Thyroid gland (tissue), 4 donors: ENCODE measurements at places on chromosomes 12 and 14.

DNA sequence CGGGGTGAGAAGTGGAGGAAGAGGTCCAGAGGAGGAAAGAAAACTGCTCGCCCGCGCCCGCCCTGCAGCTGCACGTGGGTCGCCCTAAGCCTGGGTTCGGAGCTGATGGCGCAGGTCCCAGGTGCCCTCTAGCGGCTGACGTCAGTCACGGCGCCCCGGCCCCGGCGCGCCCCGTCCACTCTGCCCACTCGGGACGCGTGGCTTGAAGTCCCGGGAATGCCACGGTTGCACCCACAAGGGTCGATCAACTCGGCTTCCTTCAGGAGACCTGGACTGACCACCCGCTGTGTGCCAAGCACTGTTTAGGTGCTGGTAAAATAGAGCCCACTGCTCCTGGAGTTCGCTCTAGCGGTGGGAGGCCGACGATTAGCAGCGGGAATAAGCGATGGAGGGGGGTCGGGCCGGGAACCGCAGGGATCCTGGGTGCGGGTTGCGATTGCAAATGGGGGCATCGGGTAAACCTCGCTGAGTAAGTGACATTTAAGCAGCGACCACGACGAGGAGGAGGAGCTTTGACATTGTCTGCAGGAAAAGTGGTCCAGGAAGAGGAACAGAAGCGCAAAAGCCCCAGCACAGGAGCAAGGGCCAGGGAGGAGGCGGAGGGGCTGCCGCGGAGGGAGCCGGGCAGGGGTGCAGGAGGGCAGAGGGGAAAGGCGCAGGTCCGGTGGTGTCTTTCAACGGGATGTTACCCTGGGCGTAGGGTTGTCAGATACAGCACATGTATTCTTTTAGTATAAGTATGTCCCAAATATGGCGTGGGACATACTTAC, 5.1 kb upstream of the ZNF839 start:
- peak; percentile 84 for DNase-seq

- DNase-seq, result no peak
Measured at GRCh38 chr12:43336962-43337555, 214.9 kb downstream of the ADAMTS20 start.

GRCh38 chr12:51869931-51870330, 18.0 kb upstream of the ANKRD33 start:
- DNase-seq, result no peak

DNA sequence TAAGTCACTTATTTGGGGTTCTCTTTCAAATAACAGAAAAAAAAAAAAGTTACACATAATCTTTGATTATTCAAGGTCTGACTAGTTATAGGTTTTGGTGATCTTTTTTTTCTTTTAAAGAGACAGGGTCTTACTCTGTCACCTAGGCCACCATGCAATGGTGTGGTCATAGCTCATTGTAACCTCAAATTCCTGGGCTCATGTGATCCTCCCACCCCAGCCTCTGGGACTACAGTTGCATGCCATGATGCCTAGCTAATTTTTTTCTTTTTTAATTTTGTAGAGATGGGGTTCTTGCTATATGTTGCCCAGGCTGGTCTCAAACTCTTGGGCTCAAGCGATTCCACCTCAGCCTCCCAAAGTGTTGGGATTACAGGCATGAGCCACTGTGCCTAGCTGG, 56.5 kb upstream of the CFL2 start:
- DNase-seq, result no peak

- no peak for DNase-seq
Measured at GRCh38 chr12:116263844-116264243, 13.6 kb downstream of the MED13L start.

- DNase-seq, result no peak
Measured at GRCh38 chr14:58699681-58700205, 62.0 kb downstream of the DACT1 start.
